Suppressor macrophage treated with lipopolysaccharide for 1 hour (primary cell): ENCODE measurements at places on chromosomes 16 and 17.

DNA sequence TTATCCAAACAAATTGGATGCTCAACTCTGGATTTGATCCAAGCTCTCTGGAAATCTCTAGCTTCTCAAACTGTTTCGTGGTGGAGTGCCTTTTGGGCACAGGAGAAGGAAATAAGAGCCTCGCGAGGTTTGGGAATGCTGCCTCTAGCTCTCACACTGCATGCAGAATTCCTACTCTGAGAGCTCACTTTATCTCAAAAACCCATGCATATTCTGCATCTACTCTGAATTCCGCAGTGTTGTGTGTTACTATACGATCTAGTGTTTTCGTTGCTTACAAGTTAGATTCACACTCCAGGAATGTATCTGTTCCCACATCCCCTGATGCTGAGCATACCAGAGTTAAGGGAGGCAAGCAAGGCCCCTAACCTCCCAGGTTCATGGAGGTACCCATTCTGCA is 462.7 kb downstream of the WWOX start:
- no peak for DNase-seq

DNA sequence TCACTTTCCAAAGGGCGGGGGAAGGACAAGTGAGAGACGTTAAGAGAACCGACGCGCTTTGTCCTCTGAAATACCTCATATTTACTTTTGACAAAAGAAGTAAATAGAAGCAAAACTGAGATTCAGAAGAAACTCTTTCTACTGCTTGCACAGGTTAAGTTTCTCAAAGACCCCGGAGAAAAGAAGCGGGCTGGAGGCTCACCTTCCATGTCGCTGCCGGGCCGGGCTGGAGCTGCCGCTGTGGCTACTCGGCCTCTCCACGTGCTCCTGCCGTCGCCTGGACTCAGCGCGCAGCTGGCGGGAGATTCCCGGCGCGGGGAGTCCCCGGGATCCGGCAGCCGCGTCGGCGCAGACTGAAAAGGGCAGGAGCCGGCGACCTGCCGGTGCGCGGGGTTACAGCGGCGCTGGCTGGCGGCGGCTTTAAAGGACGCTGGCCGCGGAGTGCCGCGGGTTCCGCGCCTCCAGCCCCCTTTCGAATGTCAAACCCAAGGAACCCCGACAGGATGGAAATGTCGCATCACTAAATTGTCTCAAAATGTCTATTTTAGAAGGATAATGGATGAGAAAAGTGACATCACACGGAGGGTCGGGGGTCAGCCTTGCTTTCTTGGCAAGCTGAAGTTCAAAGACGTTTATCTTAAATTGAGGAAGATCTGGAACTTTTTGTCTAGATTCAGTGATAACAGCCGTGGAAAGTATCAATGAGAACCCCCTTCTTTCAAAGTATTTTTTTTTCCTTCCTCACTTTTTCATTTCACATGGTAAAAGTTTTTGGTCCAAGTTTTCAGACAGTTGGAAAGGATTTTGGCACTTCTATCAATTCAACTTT is at the start of gene IKZF3:
Gene IKZF3, minus strand, starts transcription at position 395 of the 829 bp plus-strand sequence. Its CDS starts 186 bp downstream, at position 209.
- DNase-seq = peak; percentile 95

- no peak for DNase-seq
Measured at GRCh38 chr16:56649271-56649670, 2.4 kb upstream of the MT1B start.

DNA sequence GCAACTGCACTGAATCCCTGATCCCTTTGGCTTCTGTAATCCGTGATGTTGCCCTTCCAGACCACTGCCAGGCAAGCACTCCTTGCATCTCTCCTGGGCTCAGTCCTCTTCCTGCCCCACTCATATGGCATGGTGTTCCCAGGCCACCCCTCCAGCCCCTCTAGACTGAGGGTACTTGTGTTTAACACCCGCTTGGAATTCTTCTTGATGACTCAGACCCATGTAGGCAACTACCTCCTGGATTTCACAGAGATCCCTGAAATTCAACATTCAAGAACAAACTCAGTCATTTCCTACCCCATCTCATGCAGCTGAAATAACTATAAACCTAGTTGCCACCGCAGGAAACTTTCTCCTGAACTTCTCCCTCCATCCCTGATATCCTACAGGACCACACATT is 541.9 kb upstream of the CDH11 start:
- no peak for DNase-seq
